ENCODE measurements at places on chromosomes 2 and 18.

- no peak for DNase-seq
Measured at GRCh38 chr2:240947176-240947575, 41.0 kb downstream of the CROCC2 start.

DNA sequence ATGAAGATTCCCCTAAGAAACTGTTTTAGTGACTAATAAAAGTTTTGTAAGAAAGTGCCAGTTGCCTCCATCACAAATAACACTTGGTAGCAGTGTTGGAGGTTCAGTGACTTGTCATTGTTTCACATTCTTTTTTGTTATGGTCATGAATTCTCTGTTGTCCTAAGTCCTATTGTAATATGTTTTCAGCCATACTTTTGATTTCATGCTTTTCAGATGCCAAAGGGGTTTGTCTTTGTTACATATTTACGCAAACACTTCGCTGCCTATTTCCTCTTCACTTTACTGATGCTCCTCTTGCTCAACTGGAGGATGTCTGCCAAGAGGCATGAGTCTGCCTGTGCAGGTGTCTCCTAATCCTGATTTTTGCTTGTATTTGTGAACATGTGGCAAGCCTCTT, 66.6 kb downstream of the PHLPP1 start:
- DNase-seq = no peak

DNA sequence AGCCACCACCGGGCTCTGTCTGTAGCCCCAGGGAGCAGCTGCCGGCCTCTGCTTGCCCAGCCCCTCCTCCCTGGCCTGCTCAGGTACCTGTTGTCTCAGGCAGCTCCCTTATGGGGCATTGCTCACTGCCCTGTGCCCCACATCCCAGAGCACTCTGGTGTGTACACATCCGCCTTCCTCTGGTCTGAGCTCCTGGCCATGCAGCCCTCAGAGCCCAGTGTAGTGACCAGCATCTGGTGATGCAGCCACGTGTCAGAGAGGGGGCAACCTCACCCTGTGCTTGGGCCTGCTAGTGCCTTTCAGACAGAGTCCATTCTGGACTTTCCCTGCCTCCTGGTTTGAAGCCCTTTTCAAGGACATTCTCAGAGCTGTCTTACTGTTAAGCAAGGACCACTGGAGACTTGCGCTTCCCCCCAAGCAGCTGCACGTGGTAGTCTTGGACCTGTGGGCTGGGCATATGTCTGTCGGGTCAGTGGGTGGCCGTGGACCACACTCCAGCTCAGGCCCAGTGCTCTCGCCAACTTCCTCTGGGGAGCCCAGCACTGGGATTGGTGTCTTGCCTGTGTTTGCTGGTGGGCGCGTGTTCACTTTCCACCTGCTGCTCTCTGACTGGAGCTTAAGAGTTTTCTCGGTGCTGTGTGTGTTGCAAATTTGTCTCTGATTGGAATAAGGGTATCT, 30.7 kb downstream of the DGKD start:
- no peak for DNase-seq

GRCh38 chr2:3217646-3218045, 160.0 kb downstream of the EIPR1 start:
- DNase-seq = no peak

- no peak for DNase-seq
Measured at GRCh38 chr2:26576565-26577441, 64.4 kb downstream of the CIB4 start.

- no peak for DNase-seq
Measured at GRCh38 chr18:79106084-79106483, 36.9 kb downstream of the ATP9B start.

DNA sequence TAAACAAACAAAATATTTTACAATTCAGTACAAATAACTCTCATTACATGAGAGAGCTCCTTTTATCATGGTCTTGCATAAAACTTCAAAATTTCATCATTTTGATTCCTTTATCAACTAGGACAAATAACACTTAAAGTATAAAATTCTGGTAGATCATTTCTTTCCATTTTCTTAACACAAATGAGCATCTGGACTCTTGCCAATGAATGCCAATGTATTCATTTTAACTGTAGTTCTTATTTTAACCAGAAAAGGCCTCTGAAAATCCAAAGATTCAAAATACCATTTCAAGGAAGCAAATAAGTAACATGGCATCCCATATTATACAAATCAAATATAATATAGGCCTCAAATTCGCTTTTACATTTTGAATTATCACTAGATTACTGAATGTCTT, 13.8 kb upstream of the POU3F3 start:
- no peak for DNase-seq

DNA sequence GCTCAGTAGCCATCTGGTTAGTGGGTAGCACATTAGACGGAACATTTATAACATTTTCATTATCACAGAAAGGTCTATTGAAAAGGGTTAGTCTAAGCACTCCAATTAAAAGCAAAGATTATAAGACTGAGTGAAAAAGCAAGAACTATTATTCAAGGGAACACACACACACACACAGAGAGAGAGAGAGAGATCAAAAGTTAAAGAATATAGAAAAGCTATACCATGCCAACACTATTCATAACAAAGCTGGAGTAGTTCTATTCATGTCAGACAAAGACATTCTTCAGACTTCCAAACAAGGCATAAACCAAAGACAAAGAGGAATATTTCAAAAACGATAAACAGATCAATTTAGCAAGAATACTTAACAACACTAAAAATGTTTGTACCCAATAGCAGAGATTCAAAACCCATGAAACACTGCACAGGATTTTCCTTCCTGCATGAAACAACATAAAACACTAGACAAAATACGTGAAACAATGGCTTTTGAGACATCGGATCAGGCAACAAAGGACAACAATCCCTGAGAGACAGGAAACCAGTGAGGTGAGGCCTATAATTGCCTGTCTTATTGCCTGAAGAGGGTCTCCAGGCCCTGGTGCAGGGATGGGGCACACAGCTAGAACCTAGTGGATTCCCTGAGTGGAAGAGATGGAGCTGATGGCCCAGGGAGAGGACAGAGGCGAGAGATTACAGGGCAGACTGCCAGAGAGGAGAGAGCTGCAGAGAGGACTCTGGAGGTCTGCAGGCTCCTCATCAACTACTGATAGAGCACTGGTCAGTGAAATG, 83.6 kb upstream of the NPAS2 start:
- no peak for DNase-seq

- no peak for DNase-seq
Measured at GRCh38 chr18:26992926-26993325, 127.4 kb upstream of the AQP4 start.

DNA sequence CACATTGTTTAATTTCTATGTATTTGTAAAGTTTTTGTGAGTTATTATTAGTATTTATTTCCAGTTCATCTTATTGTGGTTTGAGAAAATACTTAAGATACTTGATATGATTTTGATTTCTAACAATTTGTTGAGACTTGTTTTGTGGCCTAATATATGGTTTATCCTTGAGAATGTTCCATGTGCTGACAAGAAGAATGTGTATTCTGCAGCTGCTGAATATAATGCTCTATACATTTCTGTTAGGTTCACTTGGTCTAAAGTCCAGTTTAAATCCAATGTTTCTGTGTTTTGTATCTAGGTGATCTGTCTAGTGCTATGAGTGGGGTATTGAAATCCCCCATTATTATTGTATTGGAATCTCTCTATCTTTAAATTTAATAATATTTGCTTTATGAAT, 201.3 kb downstream of the FSIP2 start:
- no peak for DNase-seq

GRCh38 chr2:85459771-85460170, 41.3 kb downstream of the SH2D6 start:
- no peak for DNase-seq

DNA sequence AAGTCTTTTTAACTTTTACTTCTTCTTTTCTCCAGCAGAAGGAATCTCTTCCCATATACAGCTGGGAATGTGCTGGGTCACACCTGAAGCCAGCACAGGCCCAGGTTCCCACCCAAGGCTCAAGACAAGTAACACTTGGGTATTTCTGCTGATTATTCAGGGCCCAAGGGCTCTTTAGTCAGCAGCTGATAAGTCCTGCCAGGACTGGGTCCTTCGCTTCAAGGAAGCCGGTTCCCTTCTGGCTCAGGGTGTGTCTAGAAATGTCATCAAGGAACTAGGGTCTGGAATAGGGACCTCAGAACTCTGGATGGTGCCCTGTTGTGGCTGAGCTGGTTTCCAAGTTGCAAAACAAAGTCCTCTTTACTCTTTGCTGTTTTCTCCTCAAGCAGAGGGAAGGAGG, 27.0 kb upstream of the SERPINB2 start:
- no peak for DNase-seq

- no peak for DNase-seq
Measured at GRCh38 chr2:173028671-173029070, 47.0 kb upstream of the MAP3K20 start.

DNA sequence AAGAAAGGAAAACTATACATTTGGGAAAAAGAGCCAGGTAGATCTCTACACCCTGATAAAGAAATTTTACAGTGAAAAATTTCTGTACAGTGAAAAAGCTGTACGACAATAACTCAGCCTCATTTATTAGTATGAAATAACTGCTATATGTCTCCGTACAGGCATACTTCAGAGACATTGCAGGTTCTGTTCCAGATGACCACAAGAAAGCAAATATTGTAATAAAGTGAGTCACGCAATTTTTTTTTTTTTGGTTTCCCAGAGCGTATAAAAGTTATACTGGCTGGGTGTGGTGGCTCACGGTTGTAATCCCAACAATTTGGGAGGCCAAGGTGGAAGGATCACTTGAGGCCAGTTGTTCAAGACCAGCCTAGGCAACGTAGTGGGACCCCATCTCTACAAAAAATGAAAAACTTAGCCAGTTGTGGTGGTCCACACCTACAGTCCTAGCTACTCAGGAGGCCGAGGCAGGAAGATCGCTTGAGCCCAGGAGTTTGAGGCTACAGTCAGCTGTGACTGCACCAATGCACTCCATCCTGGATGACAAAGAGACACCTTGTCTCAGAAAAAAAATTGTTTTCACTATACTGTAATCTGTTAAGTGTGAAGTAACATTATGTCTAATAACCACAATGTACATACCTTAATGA, 28.2 kb upstream of the AMMECR1L start:
- DNase-seq = no peak

- DNase-seq = peak; percentile 56
Measured at GRCh38 chr18:5630057-5630899, 86.5 kb upstream of the EPB41L3 start.

- DNase-seq = no peak
Measured at GRCh38 chr2:11410101-11410500, 55.9 kb downstream of the E2F6 start.

DNA sequence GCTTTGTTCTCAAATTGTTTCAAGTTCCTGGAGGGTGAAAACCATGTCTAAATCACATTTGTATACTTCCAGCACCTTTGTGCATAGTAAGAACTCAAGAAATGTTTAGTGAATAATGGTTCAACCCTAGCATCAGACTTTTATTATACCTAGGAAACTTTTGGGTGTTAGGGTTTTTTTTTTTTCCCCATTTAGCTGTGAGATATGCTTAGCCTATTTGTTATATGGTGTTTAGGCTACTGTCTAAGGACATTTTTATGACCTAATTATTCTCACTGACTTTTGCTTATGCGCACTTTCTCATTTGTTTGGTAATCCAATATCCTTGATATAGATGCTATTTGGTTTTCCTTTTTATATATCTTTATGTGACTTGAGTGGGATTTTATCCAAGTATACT, 164.7 kb downstream of the PHLPP1 start:
- no peak for DNase-seq

- no peak for DNase-seq
Measured at GRCh38 chr2:128003463-128003862, 24.4 kb downstream of the SAP130 start.

DNA sequence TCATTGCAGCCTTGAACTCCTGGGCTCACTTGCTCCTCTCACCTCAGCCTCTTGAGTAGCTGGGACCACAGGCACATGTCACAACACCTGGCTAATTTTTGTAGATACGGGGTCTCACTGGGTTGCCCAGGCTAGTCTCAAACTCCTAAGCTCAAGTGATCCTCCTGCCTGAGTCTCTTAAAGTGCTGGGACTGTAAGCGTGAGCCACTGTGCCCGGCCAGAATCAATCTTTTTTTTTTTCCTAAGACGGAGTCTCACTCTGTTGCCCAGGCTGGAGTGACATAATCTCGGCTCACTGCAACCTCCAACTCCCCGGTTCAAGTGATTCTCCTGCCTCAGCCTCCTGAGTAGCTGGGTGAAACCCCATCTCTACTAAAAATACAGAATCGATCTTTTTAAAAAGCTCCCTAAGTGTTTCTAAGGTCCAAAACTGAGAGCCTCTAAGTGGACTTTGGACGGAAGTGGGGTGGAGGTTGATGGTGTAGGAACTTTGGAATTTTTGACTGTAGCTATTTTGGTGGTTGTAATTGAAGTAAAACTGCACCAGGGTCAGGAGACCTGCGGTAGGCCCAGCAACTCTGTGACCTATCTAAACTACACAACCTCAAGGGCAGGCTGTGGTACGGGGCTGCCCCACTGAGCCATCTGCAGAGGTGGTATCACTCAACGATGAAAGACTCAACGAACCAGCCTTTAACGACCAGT, 82.9 kb downstream of the POLR1A start:
- DNase-seq = no peak

- no peak for DNase-seq
Measured at GRCh38 chr2:201440182-201440581, 11.1 kb downstream of the TRAK2 start.

DNA sequence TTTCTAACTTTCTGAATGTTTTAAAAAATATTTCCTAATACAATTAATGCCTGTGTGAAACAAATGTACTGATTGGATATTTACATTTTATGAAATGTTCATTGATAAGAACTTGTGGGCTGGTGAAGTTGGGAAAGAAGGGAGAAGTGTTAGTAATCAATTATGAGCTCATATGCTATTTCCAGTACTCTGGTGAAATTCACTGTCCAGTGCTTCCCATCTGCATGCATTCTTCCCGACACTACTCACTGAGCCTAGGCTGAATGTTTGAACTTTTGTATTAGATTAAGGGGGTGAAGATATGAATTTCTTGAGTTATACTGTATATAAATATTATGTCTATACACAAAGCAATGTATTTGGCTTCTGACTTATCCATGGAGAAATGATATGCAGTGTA, 36.0 kb downstream of the SKA1 start:
- DNase-seq = no peak

DNA sequence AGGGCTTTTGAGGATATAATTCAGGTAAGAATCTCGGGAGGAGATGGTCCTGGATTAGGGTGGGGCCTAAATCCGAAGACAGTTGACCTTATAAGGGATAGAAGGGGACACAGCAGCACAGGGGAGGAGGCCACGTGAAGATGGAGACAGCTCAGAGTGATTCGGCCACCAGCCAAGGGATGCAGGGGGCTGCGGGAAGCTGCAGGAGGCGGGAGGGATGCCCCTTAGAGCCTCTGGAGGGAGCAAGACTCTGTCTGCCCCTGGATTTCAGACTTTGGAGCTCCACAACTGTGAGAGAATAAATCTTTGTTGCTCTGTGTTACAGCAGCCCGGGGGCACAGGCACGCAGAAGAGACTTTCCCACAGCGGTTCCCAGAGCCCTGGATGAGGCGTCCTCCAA, 143.7 kb downstream of the ASB1 start:
- no peak for DNase-seq
